DMS 273 treated with DMSO at 0.1 percent for 48 hours (cell line): ENCODE measurements at places on chromosomes 13 and 19.

DNA sequence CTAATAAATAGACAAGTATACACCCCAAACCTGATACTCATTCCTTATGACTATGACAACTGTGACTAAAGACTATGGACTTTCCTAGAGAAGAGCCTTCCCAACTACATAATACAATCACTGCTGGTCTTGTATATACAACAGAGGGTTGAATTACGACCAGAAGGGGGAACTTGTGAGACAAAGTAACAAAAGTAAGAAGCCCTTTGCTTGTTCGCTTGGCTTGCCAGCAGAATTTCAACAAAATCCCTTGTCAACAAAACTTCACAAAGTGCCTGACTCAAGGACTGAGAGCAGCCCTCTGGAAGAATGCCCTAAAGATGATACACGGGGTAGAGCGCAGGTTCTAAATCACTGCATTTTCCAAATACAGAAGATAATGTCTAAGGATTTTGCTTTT lies 99.4 kb downstream of the WASF3 start:
- no peak for DNase-seq

- no peak for DNase-seq
Measured at GRCh38 chr13:26883613-26884257, 123.1 kb upstream of the GPR12 start.

- DNase-seq, result no peak
Measured at GRCh38 chr13:35159041-35159440, 217.0 kb downstream of the NBEA start.

DNA sequence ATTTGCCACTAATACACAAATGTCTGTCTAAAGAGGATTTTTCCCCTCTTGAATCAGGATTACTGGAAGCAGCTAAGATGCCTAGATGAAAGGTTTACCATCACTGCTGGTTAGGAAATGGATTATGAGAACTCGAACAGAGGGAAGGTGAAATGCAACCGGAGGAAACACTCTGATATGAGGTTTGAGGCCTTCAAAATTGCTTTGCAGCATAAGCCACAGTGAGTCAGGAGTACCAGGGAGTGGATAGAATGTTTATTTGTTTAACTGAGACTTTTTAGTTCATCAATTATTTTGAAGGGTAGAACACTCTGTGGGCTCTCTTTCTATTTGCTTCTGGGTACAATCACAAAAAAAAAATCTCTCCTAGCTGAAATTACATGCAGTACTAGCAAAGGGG lies 18.1 kb downstream of the CDADC1 start:
- DNase-seq, result no peak

- DNase-seq, result no peak
Measured at GRCh38 chr13:33172400-33172799, 113.2 kb downstream of the STARD13 start.

- no peak for DNase-seq
Measured at GRCh38 chr13:77429320-77430142, 102.6 kb upstream of the MYCBP2 start.

- no peak for DNase-seq
Measured at GRCh38 chr13:24254146-24254841, 55.1 kb upstream of the C1QTNF9 start.

DNA sequence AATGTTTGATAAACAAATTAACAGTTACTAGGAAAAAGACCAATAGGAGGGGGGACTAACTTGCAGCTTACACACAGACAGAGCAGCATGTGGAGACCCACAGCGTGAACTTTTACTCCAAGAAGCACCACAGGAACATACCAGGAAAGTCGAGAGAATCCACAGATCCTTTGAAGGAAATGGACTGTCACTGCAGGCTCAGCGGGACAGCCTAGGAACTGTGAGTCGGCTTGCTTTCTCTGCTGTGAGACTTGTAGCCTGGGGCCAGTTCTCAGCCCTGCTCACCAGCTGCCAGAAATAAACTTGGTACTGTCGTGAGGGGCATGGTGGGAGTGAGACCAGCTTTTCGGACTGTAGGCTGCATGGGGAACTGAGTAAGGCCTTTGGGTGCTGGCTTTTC lies 1211.5 kb downstream of the PCDH17 start:
- DNase-seq, result no peak

DNA sequence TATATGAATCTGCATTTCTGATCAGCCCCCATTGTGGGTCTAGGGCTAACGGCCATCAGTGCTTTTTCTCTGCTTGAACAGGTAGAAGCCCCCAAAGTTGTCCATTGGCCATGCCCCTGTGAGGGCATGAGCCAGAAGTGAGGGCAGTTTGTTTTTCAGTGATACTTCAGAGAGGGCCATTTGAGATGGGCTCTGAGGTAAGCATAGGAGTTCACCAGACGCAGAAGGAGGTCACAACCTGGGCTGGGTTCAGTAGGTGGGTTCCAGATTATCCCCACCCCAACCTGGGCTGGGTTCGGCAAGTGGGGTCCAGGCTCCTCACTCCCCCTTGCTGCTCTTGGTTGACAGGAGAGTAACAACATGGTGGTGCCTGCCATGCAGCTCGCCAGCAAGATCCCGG lies 33.4 kb downstream of the MAU2 start:
- DNase-seq, result no peak

DNA sequence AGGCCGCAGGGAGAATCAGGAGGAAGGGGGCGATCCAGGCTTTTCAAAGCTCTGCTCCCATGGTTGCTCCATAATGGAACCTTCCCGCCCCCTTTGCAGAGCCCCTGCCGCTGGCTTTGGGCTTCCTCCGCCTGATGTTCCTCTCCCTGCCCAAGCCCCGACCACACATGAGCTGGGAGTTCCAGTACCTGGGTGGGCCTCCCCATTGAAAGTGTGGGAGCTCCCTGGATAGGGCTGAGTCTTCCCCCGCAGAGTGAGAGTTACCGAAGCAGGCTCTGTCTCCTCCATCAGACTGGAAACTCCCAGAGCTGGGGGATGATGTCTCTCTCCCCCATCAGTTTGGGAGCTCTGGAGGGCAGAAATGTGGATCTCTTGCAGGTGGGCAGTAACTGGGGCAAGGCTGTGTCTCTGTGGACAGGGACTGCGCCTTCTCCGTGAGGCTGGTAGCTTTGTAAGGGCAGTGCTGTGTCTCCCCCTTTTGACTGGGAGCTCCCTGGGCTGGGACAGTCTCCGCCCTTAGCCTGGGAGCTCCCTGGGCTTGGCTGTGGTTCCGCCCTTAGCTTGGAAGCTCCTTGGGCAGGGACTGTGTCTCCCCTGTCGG lies 722 bp downstream of the DCAF15 start:
- DNase-seq, result no peak

DNA sequence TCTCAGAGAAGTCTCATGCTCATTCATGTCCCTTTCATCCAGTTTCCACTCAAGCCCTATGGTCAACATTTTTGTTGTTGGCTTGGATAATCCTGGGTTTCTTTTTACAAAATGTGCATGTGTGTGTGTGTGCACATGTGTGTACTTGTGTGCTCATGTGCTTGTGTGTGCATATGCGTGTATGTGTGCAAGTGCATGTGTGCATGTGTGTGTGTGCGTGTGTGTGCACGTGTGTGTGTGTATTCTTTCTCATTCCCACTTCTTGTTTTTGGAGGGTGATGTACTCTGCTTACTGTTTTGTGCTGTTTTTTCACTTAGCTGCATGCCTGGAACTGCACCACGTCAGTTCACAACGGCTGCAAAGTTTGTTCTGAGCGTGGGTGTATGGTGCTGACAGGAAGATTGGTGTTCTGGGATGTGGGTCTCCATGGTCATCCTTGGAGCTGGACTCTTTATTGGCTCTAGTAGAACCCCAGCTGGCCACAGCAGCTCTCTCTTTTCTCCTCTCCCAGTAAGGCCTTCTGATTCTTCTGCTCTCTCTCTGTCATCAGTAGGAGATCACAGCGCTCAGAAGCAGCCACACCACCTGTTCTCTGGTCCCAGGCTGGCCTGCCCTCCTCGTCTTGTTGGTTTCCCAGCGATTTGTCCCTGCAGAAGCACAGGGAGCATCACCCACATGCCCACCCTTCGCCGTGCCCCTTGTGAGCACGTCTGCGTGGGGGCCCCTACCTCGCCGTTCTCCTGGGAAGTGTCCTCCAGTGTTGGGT lies 60.8 kb downstream of the SOX1 start:
- DNase-seq, result no peak

DNA sequence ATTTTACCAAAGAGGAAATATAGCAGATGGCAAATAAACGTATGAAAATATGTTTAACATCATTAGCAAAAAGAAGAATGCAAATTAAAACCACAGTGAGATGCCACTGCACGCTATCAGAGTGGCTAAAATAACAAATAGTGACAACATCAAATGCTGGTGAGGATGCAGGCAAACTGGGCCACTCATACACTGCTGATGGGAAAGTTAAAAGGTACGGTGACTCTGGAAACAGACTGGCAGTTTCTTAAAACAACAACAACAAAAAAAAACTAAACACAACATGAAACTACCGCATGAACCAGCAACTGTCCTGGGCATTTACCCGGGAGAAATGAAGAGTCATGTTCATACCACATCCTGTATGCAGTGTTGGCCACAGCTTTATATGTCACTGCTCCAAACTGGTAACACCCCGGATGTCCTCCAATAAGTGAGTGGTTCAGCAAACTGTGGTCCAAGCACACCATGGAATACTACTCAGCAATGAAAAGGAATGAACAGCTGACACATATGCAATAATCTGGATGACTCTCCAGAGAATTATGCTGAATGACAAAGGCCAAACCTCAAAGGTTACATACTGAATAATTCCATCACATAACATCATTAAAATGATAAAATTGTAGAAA lies 22.3 kb downstream of the EPS15L1 start:
- no peak for DNase-seq

DNA sequence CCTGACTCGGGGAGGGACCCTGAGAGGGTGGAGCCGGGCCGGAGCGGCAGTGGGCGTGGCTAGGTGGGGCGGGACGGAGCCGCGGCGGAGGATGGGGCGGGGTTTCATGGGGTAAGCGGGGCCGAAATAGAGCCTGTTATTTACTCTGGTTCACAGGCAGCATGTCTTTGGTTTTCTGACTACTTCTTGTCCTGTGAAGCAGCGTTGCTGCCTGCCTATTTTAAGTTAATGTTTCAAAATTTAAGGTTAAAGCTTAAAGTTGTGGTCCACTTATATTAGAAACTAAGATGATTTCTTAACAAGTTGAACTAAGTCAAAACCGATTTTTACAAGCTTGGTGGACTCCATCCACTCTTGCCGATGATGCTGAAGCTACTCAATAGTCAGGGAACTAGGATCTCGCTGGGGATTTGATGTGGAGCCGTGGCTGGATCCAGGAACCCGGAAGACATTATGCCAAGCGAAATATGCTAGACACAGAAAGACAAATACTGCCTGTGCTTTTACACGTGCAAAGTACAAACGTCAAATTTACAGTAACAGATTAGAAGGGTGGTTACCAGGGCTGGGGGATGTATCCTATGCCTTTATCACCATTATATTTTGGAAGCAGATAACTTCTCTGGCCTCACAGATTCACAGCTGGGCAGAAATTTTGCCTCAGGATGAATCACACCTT lies 433 bp upstream of the ZNF616 start:
- DNase-seq, result no peak

DNA sequence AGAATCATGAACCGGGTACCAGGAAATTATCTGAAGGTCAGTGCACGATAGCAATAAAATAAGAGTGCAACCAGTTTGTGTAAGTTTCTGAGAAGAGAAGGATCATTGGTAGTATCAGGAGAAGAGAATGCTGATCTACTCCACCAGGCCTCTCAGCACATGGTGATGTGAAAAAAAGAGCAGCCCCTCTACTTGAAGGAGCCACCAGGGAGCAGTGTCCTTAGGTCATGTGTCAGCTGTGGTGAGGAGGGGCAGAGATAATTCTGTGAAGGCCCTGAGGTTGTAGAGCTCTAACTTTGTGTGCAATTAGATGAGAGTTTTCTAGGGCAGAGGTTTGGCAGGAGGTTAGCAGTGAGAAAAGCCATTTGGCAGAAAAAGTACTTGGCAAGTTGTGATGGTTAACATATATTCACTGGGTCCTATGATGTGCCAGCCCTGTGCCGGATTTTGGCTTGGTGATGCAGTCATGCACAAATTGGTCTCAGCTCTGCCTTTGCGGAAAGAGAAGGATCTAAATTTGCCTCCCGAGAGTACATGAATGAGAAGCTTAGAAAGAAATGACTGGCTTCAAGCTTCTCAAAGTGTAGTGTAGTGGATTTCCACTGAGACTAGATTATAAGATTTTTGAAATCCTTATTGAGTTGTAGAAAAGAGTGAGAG lies 19.2 kb upstream of the ZC3H13 start:
- DNase-seq, result no peak

DNA sequence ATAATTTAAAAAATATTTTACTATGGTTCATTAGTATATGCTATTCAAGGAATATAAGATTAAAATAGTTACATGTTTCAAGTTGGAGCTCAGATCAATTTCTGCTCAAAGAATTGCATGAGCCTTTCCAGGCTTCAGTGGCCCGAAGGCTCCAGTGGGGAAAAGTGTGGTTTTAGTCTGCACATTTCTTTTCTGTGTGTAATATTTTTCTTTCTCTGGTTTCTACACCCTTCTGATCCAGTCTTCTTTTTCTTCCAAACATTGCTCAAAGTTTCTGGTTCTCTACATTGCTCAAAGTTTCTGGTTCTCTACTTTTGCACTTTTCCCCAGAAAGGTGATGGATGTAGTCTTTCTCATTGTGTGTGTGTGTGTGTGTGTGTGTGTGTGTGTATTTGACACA lies 64.7 kb upstream of the OXGR1 start:
- no peak for DNase-seq

GRCh38 chr13:21603531-21604448 lies at the start of gene MICU2:
MICU2 (minus strand) TSS chr13:21604170; CDS start chr13:21604148, 22 bp downstream.
- peak; percentile 60 for DNase-seq

GRCh38 chr13:32639502-32640105 lies 53.4 kb downstream of the PDS5B start:
- DNase-seq, result peak; percentile 1

DNA sequence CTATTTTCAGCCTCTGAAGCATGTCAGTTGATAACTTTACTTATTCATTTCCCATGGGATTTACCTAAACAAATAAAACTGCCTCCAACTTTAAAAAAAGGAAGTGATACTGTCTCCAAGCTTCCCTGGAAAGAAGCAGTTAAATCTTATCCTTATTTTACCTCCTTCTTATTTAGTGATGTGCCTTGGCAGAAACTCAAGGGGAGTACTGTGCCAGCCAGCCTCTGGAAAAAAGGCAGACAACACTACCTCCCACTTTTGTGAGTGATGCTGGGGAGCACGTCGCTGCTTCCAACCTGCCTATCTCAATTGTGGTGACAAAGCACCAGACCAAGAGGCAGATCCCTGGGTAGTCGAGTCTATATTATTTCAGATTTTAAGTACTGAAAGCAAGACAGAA lies 765.6 kb downstream of the DIAPH3 start:
- DNase-seq, result no peak

DNA sequence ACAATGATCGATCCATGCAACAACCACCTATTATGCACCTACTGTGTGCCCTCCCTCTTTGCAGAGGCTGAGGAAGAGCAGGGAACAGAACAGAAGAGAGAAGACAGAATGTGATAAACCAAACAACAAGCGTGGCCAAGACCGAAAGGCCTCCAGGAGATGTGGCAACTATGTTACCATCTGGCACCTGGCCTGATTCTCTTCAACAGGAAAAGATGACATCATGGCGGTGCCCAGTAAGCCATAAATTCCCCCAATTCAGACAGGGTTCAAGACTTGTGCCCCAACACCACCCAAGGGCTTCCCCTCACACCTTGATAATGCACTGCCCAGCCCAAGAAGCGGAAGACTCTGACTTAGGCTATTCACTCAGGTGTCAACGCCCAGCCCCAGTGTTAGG lies 44.3 kb downstream of the SLC7A1 start:
- DNase-seq, result no peak
